ENCODE measurements at places on chromosomes 6 and 20.

DNA sequence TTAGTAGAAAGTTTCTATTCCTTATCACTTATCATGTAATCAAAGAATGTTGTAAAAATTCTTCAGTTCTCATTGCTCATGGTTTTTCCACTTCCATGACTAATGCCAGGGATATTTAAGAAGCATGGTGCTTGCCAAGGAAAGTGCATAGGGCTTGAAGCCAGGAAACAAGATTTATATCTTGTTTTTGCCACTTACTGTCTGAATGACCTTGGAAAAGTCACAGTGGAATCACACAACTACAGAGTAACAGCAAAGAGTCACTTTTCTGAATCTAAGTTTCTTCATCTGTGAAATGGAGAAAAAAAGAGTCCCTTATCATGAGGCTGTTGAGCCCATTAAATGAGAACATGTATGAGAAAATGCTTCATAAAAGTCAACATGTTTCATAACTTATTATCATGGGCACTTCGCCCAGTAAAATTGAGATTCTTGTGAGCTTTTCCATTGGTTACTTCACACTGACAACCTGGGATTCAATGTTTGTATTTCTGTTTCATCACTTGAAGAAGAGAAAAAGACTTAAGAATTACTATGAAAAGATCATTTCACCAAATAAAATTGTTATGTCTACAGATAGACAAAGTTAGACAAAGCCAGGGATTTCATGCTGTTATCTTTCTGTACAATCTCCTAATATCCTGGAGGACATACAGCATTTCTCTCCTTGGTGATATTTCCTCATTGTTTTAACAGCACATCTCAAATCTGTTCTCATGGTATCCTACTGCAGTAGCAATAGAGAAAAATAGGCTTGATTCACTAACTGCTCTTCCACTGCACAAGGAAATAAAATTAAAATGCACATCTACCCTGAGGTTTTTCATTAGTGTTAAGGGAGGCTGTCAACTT lies 7.6 kb upstream of the BMP5 start:
- DNase-seq, result no peak

GRCh38 chr6:31574106-31575061 lies 981 bp upstream of the TNF start:
- DNase-seq, result no peak

- no peak for DNase-seq
Observed at GRCh38 chr6:58198301-58198700, 880.9 kb downstream of the PRIM2 start.

DNA sequence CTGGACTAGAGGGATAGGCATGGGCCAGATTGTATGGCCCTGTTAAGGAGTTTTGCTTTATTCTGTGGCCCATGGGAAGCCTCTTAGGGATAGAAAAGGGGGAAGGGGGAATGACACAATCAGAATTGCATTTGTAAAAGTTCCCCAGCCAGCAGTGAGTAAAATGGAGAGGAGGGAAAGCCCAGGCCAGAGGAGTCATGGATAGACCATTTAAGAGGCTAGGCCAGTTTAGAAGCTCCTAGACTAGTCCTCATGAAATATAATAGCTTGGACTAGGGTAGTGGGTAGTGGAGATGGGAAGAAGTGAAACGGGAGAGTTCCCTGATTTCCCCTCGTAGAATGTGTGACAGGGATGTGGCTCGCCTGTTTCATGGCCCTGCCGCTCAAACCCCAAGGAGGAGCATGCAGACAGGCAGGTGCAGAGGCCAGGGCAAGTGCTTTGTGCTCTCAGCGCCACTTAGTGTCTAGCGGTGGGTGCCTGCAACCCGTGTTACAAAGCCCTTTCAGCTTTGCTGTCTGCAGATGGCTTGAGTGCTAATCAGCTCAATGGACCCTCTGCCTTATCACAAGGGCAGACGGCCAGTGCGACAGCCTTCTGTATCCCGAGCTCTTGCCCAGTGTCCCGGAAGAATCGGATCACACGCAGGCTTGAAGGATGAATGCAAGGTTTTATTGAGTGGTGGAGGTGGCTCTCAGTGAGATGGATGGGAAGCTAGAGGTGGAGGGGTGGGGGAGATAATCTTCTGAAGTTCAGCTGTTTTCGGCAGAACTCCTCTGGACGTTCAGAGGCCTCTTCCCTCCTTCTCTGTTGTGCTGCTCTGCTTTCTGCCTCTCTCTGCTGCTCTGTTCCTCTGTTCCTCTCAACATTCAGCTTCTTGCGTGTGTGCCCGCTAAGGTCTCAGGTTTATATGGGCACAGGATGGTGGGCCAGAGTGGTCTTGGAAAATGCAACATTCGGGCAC lies 141.1 kb downstream of the CEP57L1 start:
- no peak for DNase-seq

DNA sequence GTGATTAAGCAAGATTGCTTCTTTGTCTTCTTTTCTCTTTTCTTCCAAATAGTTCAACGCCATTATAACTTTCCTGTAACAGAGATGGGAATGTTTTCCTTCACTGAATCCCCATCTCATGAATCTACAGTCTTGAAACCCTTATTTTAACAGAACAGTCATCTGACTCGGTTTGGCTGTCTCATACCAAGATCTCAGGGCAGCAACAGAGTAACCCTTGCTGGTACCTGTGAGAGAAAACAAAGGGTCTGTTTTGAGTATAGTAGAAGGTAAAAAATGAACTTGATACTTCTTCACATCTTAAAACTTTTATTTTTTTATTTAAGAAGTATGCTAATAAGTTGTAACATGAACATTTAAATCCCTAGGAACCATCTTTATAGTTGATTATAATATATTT lies 19.6 kb upstream of the DSE start:
- no peak for DNase-seq

- DNase-seq, result no peak
Observed at GRCh38 chr20:62064770-62065673, 659 bp downstream of the TAF4 start.

GRCh38 chr6:123000244-123000770 lies 4.3 kb downstream of the CLVS2 start:
- DNase-seq, result no peak

GRCh38 chr20:46013829-46014516 lies 5.3 kb downstream of the MMP9 start:
- DNase-seq, result peak; percentile 33

DNA sequence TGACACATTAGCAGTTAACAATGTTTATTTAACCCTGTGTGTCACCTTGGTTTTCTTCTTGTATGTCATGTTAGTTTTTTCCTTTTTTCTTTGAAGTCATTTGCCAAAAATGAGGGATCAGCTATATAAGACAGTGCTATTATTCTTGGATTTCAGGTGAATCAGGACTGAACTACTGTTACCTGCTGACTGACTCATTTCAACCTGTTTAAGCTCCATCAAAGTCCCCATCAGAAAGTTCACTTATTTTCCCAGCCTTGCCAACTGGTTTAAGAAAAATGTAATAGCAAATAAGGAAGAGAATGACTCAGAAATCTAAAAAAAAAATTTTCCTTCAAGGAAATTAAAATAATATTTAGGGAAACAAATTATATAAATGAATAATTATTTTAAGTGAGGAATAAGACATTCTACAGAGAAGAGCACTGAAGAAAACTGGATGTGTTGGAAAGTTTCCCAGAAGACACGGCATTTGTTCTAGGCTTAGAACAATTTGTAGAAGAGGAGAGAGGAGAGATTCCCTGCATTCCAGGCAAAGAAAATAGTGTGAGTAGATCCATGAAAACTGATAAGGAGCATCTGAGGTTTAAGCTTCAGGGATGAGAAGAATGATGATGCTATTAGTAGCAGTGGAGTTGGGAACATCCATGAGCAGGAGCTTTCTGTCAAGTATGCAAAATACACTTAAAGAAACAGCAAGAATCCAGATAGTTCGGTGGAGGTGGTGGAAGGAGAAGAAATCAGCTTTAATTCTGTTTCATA lies 84.9 kb upstream of the SIM1 start:
- no peak for DNase-seq

DNA sequence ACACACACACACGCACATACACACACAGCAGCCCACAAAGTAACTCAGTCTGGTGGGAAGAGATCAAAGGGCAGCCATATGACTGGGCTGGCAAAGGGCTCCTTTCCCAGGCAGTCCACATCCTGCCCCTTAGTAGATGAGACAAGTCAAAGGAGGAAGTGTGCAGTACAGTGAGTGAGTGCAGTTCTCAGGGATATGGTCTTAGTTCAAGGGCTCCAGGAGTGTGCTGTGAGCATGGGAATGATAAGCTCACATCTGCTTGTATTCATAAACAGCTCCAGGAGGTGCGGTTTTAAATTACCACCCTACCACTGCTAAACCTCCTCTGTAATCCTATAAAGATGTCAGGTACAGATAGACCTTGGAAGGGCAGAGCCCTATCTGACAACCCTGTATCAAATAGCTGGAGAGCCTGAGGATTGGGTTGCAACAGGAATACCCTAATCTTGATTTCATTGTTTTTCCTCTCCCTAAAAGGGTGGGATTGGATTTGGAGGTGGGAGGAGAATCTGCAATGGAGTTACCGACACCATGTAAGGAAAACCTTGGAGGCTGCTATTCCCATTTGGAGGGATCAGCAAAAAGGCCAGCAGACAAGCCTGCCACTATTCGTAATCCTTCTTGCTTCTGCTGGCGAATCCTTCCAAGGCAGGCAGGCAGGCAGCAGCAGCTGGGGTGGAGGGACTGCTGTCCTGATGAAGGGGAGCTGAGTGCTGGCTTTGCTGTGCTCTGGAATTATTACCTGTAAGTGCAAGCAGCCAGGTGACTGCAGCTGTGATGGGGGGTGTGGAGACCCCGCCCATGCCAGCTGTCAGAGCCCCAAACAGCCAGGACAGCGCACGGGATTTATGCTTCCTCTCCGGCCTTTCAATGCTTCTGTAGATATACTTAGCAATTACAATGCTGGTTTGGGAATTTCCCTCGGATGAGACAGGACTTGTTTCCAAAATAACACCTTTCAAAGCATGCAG lies 342.7 kb downstream of the PRL start:
- DNase-seq, result no peak

DNA sequence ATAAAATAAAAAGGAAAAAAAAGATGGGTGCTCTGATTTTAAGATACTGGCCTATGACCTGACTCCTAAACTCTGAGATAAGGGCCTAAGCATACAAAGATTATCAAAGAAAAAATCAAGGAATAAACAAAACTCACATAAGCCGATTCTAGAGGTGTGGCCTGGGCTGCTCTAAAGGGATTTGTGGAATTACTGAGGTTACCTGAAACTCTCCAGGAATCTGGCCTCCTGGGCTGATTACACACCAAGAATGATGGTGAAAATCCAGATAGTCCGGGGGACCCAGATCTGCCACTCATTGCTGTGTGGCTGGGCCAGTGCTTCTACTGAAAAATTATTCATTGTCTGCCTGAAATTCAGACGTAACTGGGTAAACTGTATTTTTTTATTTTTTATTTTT lies 122.7 kb upstream of the RNF24 start:
- no peak for DNase-seq

- DNase-seq, result no peak
Observed at GRCh38 chr6:148263010-148263409, 79.6 kb upstream of the SASH1 start.

GRCh38 chr20:25726357-25726756 lies 29.7 kb upstream of the ZNF337 start:
- no peak for DNase-seq

DNA sequence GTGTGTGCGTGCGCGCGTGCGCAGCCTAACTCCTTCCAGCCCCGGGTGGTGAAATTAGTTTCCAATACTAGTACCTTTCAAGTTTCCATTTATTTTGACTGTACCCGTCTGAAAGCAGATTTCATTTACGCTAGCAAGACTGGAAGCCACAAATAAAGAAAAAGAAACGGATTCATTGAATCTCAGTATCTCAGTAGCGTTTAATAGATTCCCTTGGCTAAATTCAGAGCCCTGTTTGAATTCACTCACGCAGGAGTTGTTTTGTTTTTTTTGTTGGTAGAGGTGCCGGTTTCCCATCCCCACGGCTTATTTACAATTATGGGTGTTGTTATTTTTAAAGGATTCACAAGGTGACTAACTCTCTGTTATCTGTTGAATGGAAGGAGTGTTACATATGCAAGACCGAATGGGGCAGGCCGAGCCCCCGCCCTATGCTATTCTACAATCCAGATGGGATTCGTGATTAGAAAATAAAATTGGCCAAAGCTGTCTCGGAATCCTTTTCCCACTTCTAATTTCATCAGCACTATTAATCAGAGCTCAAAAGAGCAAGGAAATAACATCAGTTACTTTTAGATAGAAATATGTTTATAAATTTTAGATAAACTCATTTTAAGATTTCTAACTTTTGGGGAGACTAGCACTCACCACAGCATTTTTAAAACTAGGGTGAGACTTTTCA lies 2.3 kb upstream of the INSM1 start:
- DNase-seq, result no peak

GRCh38 chr6:157339432-157339831 lies 16.1 kb upstream of the TMEM242 start:
- DNase-seq, result no peak
